H1 (cell line): ENCODE measurements at places on chromosomes 1 and 21. TPM values are rescaled to one million over a fixed set of nuclear protein-coding genes. Genes with fewer than 3 reads are reported as not detected.

GRCh38 chr1:1117469-1117831 is 1.6 kb upstream of the C1orf159 start:
- H3K4me1 ChIP-seq: peaks cover 4% of the 10 kb centered on the region
- H3K4me3 ChIP-seq: no peak overlapping the region
- H3K27ac ChIP-seq: no peak overlapping the region
- peaks cover 2% of the 10 kb centered on the region for H3K27me3 ChIP-seq
- no peaks in the 10 kb centered on the region for H3K36me3 ChIP-seq

DNA sequence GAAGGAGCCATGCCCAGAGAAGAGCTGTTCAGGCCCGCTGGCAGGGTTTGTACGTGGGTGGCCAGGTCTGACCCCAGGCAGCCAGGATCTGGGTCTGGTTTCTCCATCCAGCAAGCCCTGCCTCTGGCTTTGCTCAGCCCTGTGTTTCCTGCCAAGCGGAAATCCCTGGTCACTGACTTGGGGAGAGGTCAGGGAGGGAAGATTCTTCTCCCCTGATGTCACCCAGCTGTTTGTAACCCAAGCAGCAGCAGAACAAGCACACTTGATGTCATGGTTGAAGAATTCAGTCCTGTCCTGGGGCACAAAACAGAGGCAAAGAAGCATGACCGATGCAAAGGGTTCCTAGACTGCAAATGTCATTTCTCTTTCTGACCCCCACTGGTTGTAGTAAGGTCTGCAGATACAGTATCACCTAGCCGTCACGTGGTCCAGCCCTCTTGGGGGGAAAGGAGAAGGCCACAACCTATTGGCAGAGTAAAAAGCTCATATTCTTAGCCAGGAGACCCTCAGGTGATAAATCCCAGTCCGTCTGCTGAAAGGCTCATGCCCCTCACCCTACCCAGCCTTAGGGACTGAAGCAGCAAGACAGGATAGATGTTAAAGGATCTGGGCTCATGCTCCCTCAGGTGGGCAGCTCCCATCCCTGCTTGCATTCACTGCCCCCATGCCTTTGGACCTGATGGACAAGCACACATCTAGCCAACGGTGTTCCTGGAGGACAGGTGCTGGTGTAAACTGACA is 120.9 kb downstream of the SYT2 start:
- no peak overlapping the region for H3K4me3 ChIP-seq
- H3K27ac ChIP-seq: no peak overlapping the region
- H3K4me1 ChIP-seq: no peaks in the 10 kb centered on the region
- DNase-seq: no peak
- no peaks in the 10 kb centered on the region for H3K27me3 ChIP-seq

GRCh38 chr1:25107643-25108010 is 124.7 kb downstream of the SYF2 start:
- no peaks in the 10 kb centered on the region for H3K36me3 ChIP-seq
- H3K27ac ChIP-seq: no peak overlapping the region
- DNase-seq: no peak
- H3K27me3 ChIP-seq: no peaks in the 10 kb centered on the region

DNA sequence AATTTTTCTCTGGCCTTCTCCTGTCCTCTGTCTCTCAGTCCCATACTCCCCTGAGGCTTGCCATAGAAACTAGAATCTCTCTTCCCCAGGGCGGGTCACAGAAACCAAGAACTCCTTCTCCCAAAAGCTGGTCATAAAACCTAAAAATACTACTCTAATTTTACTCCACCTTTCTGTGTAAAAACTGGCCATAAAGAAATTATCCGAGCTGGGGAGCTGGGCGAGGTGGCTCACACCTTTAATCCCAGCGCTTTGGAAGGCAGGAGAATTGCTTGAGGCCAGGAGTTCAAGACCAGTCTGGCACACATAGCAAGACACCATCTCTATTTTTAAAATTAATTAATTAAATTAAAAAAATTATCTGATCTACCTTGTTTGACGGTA is 3.0 kb downstream of the ALG14 start:
- H3K4me3 ChIP-seq: no peak overlapping the region
- no peak overlapping the region for H3K27ac ChIP-seq
- H3K27me3 ChIP-seq: no peaks in the 10 kb centered on the region
- no peaks in the 10 kb centered on the region for H3K4me1 ChIP-seq
- H3K36me3 ChIP-seq: no peaks in the 10 kb centered on the region

DNA sequence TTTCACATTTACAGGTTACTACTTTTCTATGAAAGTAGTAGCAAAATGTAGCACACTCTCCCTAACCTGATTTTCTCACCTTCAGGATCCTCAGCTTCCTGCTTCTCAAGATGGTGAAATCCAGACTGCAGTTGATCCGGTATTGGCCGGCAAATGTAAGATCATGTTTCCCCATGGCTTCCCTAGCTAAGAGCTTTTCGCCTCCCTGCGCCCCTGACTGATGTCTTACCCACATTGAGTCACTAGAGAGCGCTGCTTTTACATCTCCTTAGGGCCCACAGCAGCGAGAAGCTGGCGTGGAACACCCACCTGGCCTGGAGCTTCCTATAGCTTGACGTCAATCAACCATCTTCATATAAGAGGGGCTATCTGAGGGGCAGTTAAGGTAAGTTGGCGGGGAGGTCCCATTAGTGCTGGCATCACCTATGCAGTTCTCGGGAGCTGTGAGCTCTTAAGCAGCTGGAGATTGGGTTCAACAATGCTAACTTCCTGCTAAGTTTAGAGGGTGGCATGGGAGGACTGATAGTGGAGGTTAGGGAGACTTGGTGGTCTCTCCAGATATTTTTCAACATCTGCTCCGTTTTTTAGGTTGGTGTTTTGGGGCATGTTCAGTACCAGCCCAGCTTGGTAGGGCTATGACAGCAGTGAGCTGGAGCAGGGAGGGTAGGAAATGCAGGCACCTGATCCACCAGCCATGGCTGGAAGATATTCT is 5.5 kb downstream of the PTPN7 start:
- peaks cover 5% of the 10 kb centered on the region; the same call in 1 of the 2 replicates for H3K4me1 ChIP-seq
- no peak overlapping the region for H3K27ac ChIP-seq
- DNase-seq: peak; percentile 39
- H3K27me3 ChIP-seq: no peaks in the 10 kb centered on the region
- no peaks in the 10 kb centered on the region for H3K36me3 ChIP-seq

DNA sequence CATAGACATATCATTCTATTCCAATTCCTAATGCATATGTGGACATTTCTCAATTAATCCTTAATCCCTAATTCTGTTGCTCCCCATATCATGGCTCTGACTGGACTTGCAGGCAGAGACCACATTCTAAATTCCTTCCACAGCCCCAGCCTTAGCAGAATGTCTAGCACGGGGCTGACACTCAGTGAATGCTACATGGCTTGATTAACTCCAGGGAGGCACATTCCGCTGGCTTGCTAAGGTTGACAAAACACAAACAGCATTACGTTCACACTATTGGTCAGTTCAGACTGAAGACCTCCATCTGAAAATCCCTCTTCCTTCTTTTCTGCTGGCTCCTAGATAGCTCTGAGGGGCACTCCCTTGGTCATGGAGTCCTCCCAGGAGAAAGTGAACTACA is 119.4 kb downstream of the ASTN1 start:
- peaks cover 2% of the 10 kb centered on the region; the same call in 1 of the 2 replicates for H3K27me3 ChIP-seq
- peaks cover 5% of the 10 kb centered on the region; the same call in 1 of the 2 replicates for H3K4me1 ChIP-seq
- no peak overlapping the region for H3K27ac ChIP-seq
- DNase-seq: no peak
- no peak overlapping the region for H3K4me3 ChIP-seq

GRCh38 chr21:44929799-44930542 is 9.3 kb upstream of the ITGB2 start:
- no peak overlapping the region for H3K27ac ChIP-seq
- H3K36me3 ChIP-seq: no peaks in the 10 kb centered on the region
- no peak overlapping the region for H3K4me3 ChIP-seq
- no peaks in the 10 kb centered on the region for H3K4me1 ChIP-seq

- DNase-seq: no peak
- H3K4me3 ChIP-seq: no peak overlapping the region
- peaks cover 36% of the 10 kb centered on the region; the same call in 1 of the 2 replicates for H3K36me3 ChIP-seq
Observed at GRCh38 chr1:11198851-11199594, 9.9 kb downstream of the ANGPTL7 start.

DNA sequence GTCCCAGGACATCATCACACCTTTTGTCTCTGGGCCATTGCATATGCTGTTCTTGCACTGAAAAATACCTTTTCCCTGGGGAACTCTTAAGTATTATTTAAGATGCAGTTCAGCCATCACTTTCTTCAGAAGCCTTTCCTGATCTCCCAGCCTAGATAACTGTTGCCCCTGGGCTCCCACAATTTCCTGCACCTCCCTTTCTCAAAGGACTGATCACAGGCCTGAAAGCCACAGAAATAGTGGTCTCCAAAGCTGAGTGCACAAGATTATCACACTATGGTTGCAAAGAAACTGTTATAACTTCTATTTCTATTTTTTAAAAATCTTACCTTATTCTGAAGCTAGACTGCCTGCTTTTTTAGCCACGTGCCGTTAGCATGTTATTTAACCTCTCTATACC is 2.8 kb upstream of the ZSCAN20 start:
- H3K36me3 ChIP-seq: no peaks in the 10 kb centered on the region
- H3K4me3 ChIP-seq: no peak overlapping the region
- no peaks in the 10 kb centered on the region for H3K27me3 ChIP-seq

GRCh38 chr21:45037986-45038385 is 36.4 kb upstream of the ADARB1 start:
- no peak overlapping the region for H3K4me3 ChIP-seq
- H3K27ac ChIP-seq: no peak overlapping the region
- H3K36me3 ChIP-seq: no peaks in the 10 kb centered on the region

- no peaks in the 10 kb centered on the region for H3K27me3 ChIP-seq
- no peak overlapping the region for H3K4me3 ChIP-seq
- no peaks in the 10 kb centered on the region for H3K4me1 ChIP-seq
- no peak for DNase-seq
- H3K36me3 ChIP-seq: no peaks in the 10 kb centered on the region
Observed at GRCh38 chr1:31900790-31901189, 37.4 kb downstream of the PTP4A2 start.

DNA sequence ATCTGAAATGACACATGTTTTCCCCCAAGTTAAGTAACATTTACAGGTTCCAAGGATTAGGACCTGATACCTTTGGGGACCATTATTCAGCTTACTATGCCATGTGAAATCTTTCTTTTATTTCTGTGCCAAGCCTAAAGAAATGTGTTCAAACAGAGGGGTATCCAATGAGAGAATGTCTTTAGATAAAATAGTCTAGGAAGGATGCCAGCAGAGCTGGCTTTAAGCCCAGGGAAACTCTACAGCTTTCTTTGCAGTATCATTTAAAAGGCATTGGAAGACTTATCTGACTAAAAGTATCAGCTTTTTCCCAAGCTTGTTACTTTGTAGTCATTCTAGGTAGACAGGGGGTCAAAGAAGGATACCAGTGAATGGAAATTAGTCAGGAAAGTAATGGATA is 860.4 kb downstream of the PLA2G4A start:
- no peak overlapping the region for H3K4me3 ChIP-seq
- no peak overlapping the region for H3K27ac ChIP-seq
- no peaks in the 10 kb centered on the region for H3K4me1 ChIP-seq
- no peaks in the 10 kb centered on the region for H3K36me3 ChIP-seq

DNA sequence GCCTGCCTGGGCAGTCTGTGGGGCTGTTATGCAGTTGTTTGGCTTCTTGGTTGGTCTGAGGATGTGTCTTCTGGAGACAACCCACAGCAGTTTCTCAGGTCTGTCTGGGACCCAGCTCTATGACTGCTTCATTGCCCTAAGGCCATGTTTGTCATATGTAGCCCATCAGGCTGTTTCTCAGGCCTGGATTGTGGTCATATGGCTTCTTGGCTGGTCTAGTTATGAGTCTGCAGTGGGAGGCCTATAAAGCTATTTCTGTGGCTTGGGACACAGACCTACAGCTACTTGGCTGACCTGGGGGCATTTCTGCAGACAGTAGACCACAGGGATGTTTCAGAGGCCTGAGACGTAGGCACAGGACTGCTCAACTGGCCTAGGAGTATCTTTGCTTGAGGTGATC is 41.5 kb downstream of the CHIA start:
- no peak for DNase-seq
- H3K27me3 ChIP-seq: no peaks in the 10 kb centered on the region
- no peaks in the 10 kb centered on the region for H3K4me1 ChIP-seq
- H3K27ac ChIP-seq: no peak overlapping the region

DNA sequence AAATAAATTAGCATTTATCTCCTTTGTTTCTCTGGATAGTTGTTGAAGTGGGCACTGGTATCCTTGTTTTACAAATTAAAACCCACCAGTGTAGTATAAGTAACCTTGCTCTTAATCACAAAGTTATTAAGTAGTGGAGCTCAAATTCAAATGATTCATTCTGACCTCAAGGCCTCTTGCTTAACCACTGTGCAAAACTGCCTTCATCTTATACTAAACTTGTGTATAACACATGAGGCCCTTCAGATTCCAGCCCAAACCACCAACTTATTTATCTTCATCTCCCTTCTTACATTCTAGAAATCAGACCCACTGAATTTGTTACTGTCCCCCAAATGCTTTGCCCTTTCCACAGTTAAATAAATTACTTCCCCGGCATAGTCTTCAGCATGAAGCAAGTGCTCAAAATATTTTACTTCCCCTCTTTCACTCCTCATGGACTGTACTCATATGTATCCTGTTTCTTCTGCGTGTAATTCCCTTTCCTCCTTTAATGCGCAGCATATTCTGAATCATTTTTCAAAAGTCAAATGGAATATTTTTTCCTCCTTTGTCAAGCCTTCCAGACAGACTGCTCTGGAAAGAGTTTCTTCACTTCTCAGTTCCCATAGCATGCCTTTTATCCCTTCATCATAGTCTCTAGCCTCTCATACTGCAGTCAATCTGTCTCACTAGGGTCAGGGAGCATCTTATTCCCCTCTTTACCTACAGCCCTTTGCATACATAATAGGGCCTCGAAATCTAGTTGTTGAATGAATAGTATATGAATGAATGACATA is 19.0 kb upstream of the DNASE2B start:
- H3K27me3 ChIP-seq: no peaks in the 10 kb centered on the region
- no peaks in the 10 kb centered on the region for H3K36me3 ChIP-seq
- H3K27ac ChIP-seq: no peak overlapping the region
- H3K4me1 ChIP-seq: no peaks in the 10 kb centered on the region
- no peak overlapping the region for H3K4me3 ChIP-seq

DNA sequence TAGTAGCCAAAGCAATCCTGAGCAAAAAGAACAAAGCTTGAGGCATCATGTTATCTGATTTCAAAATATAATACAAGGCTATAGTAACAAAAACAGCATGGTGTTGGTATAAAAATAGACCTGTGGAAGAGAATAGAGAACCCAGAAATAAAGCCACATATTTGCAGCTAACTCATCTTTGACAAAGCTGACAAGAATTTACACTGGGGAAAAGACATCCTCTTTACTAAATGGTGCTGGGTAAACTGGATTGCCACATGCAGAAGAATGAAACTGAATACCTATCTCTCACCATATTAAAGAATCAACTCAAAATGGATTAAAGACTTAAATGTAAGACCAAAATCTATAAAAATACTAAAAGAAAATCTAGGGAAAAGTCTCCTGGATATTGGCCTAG is 59.5 kb upstream of the CD55 start:
- no peak overlapping the region for H3K27ac ChIP-seq
- no peaks in the 10 kb centered on the region for H3K4me1 ChIP-seq
- DNase-seq: no peak
- no peaks in the 10 kb centered on the region for H3K36me3 ChIP-seq

The MYCL gene
- 28.8 and 29.9 TPM in 2 replicates for total RNA-seq

The NCF2 gene
- not detected in 2 replicates for total RNA-seq

The TSSK3 gene
- 1.2 and 1.5 TPM in 2 replicates for total RNA-seq

The SMIM1 gene
- total RNA-seq: 6.1 and 7.7 TPM in 2 replicates

The PIGK gene
- 22.7 and 23.2 TPM in 2 replicates for total RNA-seq

The TOR1AIP2 gene
- total RNA-seq: 72.0 and 75.2 TPM in 2 replicates

The GBP4 gene
- not detected in 2 replicates for total RNA-seq

The MSH4 gene
- total RNA-seq: 0.22 and 0.25 TPM in 2 replicates

The SFT2D2 gene
- 29.0 and 29.5 TPM in 2 replicates for total RNA-seq

The FMOD gene
- total RNA-seq: 0.27 and 0.32 TPM in 2 replicates

The GART gene
- 231 TPM in 2 replicates for total RNA-seq

The KIF14 gene
- 22.5 and 23.3 TPM in 2 replicates for total RNA-seq

The KRTAP21-2 gene
- not detected in 2 replicates for total RNA-seq
